ENCODE measurements at places on chromosomes 5 and 9.

GRCh38 chr5:177116631-177117373, 16.8 kb upstream of the NSD1 start:
- peak; percentile 83 for DNase-seq

- no peak for DNase-seq
Measured at GRCh38 chr9:100222674-100223073, 123.6 kb downstream of the INVS start.

DNA sequence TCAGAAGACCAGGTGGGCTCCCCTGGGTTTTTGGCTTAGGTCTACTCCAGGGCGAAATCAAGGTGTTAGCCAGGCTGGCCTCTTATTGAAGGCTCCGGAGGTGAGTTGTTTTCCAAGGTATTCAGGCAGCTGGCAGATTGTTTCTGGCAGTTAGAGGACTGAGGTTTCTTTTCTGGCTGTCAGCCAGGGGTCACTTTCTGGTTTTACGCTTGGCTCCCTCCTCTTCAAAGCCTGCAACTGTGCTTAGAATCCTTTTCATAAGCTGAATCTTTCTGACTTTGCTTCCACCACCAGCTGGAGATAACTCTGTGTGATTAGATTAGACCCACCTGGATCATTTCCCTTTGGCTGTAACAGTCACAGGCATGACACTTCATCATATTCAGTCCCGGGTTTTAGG, 24.6 kb downstream of the RFK start:
- no peak for DNase-seq

DNA sequence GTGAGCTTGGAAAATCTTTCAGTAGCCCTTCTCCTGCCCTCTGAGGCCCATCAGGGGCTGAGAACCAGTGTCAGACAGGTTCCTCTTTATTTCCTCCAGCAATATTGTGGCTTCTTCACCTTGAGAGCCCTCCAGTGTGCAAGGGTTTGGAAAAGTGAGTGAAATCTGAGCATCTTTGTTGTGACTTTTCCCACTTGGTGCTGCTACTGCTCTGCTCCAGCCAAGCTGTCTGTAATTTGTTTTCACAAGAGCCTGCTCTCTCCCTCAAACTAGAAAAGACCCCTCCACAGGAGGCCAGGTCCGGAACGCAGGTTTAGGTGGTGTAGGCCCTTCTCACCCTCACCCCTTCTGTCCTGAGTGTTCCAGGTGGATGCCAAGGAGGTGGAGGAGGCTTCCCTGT, 57.4 kb upstream of the SPRY4 start:
- DNase-seq: no peak

- no peak for DNase-seq
Measured at GRCh38 chr5:88872971-88873370, 10.0 kb downstream of the MEF2C start.

- DNase-seq: no peak
Measured at GRCh38 chr5:56543441-56544388, 271.6 kb upstream of the MAP3K1 start.

DNA sequence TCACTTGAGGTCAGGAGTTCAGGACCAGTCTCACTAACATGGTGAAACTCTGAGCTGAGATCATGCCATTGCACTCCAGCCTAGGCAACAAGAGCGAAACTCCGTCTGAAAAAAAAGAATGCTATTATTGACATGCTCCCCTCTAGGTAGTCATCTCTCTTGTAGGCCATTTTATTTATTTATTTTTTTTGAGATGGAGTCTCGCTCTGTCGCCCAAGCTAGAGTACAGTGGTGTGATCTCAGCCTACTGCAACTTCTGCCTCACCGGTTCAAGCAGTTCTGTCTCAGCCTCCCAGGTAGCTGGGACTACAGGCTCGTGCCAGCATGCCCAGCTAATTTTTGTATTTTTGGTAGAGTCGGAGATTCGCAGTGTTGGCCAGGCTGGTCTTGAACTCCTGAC, 20.6 kb upstream of the NIM1K start:
- DNase-seq: no peak

All from stimulated activated CD4-positive, alpha-beta T cell treated with anti-CD3 and anti-CD28 coated beads, Interleukin-2, amount 100 ng/mL, for 24 hours (primary cell).